H54 (cell line): ENCODE measurements at places on chromosomes 6 and 20.

- DNase-seq, result no peak
Observed at GRCh38 chr6:162580619-162581018, 146.9 kb downstream of the PRKN start.

DNA sequence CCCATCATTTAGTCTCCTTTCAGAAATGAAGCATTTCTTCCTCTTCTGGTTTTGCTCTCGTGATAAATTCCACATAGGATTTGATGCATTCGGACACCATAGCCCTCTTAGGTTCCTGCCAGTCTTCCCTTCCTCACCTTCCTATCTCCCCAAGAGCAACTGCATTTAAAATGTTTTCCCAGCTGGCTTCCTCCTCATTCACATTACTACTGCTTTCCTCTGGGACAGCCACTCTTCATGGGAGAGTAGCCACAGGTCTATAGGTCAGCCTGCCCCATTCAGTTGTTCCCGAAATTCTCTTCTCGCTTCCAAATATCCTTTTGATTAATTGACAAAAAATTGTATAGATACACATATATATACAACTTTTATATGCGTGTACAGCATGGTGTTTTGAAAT is 214.2 kb upstream of the PDE10A start:
- no peak for DNase-seq

DNA sequence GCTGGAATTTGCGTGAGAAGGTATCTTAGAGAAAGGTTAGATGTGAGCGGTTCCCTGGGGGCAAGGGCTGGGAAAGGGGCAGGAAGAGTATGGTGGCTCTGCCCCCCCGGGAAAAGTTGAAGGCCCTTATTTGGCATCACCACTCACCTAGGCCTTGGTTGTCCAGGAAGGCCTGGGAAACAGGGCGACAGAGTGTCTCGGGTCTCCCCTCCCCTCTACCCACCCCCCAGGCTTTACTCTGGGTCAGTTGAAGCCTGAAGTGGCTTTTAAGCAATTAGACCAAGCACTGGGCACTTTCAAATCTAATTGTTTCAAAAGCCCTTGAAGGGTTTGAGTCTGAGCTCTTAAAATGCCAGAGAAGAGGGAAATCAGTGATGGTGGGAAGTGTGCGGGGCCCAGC is 30.2 kb upstream of the FOXP4 start:
- DNase-seq, result no peak

GRCh38 chr6:3712827-3713665 is 38.5 kb downstream of the PXDC1 start:
- DNase-seq, result no peak

GRCh38 chr6:132007474-132008190 is 56.5 kb upstream of the CCN2 start:
- no peak for DNase-seq

GRCh38 chr20:2162823-2163166 is 61.2 kb downstream of the STK35 start:
- no peak for DNase-seq

DNA sequence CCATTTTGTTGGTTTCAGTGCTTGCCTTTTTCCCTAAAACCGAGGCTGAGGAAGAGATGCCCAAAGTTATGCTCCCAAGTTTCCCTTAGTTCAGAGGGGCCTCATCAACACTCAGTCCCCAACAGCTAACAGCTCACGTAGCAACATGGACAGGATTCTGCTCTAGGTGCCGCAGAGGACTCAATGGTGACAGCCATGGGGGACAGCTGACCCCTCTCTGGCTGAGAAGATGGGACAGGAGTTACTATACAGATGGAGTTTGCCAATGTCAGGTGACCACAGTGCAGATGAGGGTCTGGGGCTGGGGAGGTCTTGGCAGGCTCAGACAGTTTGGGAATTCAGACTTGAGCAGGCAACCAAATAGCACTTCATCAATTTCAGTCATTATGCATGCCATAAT is 67.3 kb downstream of the NPEPL1 start:
- DNase-seq, result no peak
